GM10248 (cell line): ENCODE measurements at places on chromosomes 1 and 21.

GRCh38 chr21:39630827-39631226 lies 18.1 kb downstream of the B3GALT5 start:
- no peak for DNase-seq

DNA sequence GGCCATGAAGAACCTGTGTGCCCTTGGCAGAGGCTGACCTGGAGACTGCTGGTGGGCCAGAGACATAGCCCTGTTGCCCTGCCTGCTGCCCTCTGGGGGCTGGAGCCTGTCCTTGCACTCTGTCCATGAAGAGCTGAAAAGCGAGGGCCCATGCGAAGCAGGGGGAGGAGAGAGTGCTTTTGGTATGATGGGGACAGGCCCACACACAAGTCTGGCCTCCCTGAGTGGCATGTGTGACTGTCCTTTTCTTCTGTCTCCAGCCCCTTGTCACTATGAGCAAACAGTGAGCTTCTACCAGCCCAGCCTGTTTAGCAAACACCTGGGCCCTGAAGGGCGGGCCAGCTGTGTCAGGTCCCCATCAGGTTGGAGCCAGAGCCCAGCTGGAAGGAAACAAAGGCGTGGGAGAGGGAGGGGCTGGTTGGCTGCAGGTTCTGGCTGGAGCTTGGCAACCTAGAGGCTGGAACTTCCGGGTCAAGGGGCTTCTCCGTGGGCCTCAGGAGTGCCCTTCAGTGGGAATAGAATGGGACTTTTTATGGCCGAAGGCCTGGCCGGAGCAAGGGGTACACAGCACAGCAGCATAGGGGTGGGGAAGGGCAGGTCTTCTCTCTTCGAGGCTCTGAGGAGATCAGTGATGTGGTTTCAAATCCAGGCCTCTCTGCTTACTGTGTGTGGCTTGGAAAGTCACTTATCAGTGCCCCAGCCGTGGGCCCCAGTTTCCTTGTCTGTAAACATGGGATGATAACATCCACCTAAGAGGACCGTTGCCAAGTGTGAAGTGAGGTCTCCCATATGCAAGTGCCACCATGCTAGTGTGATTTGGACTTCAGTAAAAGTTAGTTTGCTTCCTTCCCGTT lies 14.3 kb downstream of the QSOX1 start:
- DNase-seq = peak; percentile 70

DNA sequence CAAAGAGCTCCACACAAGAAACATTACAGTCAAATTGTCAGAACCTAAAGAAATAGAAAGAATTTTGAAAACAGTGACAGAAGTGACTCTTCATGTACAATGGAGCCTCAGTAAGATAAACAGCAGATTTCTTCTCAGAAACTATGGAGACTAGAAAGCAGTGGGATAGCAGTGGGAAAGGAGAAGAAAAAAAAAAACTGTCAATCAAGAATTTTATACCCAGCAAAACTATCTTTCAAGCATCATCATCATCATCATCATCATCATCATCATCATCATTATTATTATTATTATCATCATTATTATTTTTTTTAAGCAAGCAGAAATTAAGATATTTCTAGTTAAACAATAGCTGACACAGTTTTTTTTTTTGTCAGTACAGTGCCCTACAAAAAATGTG lies 24.2 kb downstream of the CEP170 start:
- no peak for DNase-seq

DNA sequence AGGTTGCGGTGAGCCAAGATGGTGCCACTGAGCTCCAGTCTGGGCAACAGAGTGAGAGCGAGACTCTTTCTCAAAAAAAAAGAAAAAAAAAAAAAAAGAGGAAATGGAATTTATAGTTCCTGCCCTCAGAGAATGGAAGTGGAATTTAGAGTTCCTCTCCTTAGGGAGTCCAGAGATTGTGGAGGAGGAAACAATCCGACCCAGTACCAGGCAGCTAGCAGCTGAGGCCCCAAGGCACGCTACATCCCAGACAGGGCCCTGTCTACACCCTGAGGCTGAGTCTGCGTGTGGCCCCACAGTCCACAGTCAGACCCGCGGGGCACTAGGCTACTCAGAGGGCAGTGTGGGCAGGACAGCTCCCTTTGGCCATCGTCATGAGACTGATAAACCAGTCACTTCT lies 1.9 kb upstream of the MFN2 start:
- DNase-seq = no peak

DNA sequence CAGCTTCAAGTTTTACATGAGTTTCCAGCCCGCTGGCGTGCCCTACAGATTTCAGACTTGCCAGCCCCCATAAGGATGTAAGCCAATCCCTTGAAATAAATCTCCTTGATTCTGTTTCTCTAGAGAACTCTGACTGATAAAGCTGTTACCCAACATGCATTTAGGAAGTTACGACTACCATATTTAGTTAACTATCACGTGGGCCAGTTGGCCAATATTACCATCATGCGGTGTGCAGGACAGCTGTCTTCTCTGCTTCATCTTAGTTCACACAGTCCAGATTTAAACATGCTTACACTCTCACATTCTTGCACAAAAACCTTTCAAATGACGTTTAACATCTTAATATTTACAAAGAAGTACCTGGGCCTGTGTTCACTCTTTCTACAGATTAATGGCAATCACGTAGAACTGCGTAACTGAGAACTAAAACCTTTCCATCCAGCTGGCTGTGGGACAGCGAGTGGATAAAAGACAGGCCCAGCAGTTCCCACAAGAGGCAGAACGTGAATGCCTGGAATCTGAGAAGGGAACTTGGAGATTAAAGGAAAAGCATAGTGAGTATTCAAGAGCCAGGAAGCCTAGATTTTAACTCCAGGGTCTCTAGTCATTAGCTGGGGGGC lies 20.8 kb downstream of the FAM177B start:
- no peak for DNase-seq

GRCh38 chr1:31791131-31791858 lies 24.5 kb downstream of the SPOCD1 start:
- no peak for DNase-seq

DNA sequence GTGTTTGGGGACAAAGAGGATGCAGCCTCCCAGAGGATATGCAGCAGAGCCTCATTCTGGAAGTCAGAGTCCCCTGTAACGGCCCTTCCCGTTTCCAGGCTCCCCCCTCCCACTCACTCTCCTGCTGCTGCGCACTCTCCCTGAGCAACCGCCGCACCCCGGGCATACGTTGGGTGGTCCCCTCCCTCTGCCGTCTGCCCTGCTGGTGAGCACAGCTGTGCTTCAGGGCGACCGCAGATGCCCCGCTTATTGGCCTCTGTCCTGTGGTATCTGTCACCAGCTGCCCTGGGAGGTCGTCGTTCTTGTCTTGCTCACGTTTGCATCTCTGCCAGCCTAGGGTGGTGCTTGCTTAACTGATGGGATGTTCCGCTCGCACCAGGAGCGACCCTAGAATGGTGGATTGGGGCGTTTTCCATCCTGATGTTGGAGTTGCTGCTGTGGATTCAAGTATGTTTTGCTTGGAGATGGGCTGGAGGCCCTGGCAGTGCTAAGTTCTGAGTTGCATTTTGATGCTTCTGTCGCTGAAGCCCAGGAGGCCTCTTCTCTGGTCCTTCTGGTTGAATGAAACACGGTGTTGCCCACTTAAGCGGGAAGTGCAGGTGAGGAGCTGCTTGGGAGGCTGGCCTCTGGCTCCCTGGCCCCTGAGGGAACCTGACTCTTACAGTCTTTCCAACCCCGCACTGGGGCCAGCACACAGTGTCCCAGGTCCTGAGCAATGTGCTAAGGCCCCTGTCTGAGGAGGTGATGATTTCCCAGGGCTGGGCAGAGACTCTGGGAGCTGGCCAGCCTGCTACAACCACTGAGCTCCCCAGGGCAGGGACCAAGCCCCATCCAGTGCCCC lies 3.2 kb downstream of the TMEM201 start:
- no peak for DNase-seq

DNA sequence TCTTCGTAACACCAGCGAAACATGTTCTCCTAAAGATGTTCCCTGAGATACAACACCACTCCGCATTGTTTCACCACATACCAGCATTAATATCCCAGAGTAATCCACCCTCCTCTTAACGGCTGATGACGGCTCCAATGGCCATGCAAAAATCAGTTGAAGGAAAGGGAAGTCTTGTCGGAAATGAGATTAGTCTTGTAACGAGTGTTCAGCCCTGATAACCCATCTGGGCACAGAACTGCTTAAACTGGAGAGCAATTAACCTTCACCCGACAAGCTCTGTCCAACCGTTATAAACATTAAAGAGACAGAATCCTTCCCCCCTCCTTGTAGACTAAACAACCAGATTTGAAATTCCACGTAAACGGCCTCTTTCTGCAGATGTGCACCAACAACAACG lies 21.9 kb downstream of the ERG start:
- DNase-seq = no peak

DNA sequence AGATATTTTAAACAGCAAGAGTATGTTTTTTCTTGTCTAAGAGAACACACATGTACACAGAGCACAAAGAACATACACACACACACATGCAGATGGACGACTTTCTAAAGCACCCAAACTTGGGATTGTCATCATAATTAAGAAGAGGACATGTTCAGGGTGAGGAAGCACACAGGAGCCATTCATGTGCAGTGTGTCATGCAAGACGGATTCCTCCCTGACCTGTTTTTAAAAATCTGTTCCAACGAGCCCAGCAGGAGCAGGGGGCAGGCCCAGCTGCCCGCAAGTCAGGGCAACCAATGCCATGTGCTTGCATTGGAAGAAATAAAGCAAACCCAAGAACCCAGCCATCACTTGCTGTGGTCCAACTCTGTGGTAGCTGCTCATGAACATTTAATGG lies 167.3 kb upstream of the ZNF644 start:
- no peak for DNase-seq

- DNase-seq = no peak
These were observed 9.3 kb upstream of the ST6GALNAC5 start for GRCh38 chr1:76857973-76858372.

- DNase-seq = no peak
These were observed 23.6 kb downstream of the KIAA0319L start for GRCh38 chr1:35533586-35533985.

GRCh38 chr1:118785246-118785645 lies 202.9 kb downstream of the TBX15 start:
- DNase-seq = no peak

GRCh38 chr1:158272681-158273080 lies 17.0 kb upstream of the CD1C start:
- no peak for DNase-seq

GRCh38 chr1:14926229-14926628 lies 227.3 kb upstream of the TMEM51 start:
- no peak for DNase-seq

- no peak for DNase-seq
These were observed 40.3 kb downstream of the BTG3 start for GRCh38 chr21:17572431-17572830.

DNA sequence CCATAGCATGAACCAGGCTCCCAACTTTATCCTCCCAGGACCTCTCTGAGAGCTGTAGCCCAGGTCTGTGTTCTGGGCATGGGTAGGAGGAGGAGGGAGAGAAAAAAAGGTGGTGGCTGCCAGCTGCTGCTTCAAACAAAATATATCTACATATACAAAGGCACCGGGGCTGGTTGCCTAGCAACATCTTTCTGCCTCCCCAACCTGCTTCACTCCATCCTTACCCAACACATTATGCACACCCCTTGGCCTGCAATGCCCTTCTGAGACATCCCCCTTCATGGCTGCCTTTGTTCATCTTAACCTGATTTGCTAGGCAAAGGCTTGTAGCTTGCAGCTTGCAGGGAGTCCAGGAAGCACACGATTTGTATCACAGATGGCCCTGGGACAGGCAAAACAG lies 27.2 kb upstream of the ATP1A1 start:
- no peak for DNase-seq

- DNase-seq = no peak
These were observed 351.5 kb upstream of the PLD5 start for GRCh38 chr1:242876030-242876429.

GRCh38 chr1:44696101-44696500 lies 21.6 kb downstream of the ARMH1 start:
- no peak for DNase-seq

GRCh38 chr1:205805082-205805711 lies 7.8 kb downstream of the SLC41A1 start:
- no peak for DNase-seq

GRCh38 chr1:116297495-116298212 lies 75.4 kb upstream of the ATP1A1 start:
- no peak for DNase-seq

DNA sequence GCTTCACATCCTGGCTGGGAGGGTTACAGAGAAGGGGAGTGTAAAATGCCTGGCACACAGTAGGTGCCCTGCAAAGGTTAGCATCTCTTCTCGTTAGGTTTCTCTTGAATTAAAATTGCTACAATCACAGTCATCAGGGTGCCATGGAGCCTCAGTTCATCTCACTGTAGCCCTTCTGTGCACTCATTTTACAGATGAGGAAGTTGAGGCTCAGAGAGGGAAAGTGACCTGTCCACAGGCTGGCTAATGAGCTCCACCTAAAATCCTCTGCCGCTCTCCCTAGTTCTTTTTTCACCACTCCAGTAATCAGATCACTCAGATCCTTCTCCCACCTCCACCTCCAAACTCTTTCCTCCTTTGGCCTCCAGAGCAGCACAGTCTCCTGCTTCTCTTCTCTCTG lies 13.5 kb upstream of the AHDC1 start:
- no peak for DNase-seq

DNA sequence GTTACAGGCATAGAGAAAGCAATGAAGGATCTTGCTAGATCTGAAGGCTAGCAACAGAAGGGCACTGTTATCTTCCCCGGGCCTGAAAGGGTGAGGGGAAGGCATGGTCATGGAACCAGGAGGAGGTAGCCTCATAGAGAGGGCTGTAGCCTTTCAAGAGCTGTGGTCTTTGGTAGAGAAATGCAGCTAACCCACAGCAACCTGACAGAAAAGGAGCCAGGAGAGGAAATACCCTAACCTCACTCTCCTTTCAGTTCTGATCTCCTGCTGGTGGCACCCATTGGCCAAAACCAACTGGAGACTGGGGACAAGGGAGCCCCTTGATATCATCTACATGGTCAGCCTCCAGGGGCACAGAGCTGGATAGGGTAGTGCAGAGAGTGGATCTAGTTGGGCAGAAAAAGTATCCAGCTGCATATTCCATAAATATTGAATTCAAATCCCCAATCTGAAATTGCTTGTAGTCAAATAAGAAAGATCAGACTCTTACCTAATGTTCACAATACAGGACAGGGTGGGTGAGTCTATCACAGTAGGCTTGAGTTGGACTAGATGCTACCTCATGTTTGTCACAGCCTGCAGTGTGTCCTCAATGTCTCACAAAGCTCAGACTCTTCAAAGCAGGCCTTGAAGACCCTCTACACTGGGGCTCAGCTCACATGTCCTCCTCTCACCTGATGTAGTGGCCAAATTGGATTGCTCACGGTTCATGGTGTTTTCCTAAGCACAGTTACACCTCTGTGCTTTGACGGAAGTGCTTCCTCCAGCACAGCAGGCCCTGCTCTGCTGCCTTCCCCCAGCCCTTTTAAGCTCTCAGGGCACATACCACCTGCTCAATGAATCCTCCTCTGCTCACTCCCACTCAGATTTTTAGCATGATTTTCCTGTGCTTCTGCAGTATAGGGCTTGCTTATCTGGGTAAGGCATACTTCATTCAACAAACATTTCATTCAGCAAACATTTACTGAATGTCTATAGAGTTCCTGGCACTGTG lies 74.1 kb upstream of the JUN start:
- peak; percentile 39 for DNase-seq
